Stimulated activated CD8-positive, alpha-beta memory T cell treated with anti-CD3 and anti-CD28 coated beads, Interleukin-2, amount 100 ng/mL, for 48 hours (primary cell): ENCODE measurements at places on chromosomes 2 and 18.

DNA sequence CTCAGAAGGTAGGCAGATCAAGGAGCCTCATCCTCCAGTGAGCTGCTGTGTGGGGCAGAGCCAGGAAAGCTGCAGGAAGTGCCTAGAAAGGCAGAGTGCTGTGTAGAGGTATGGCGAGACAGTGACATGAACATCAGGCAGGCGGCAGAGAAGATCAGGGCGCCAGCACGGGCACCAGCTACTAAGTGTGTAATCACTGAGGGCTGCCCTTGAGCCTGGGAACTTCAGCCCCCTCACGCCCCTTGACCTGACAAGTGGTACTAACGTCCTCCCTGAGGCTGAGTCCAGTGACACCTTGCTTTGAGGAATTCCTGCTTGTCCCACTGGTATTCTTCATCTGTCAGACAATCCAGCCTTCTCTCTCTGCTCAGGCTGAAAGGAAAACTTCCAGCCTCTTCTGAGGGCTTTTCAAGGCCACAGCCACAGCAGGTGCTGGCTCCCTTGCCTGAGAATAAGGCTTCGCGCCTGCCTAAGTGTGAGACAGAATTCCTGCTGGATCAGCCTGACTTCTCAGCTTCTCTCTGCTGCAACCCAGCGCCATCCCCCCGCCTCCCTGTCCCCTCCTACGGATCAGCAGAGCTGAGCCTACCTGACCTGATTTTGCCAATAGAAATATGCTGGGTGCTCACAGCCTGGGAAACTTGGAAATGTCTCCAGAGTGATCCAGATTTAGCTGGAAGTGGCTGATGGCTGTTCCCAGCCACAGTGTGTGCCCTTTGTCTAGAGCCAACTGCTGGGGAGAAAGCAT is 148.0 kb downstream of the SMAD7 start:
- no peak for DNase-seq

DNA sequence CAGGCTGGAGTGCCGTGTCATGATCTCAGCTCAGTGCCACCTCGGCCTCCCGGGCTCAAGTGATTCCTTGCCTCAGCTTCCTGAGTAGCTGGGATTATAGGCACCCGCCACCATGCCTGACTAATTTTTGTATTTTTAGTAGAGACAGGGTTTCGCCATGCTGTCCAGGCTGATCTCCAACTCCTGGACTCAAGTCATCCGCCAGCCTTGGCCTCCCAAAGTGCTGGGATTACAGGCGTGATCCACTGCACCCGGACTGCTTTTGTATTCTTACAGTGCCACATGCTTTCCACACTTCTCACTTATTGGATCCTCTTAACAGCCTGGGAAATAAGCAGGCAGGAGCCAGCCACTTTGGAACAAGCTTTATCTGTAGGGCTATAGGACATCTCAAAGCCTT is 25.3 kb upstream of the BCL2L11 start:
- DNase-seq: no peak

DNA sequence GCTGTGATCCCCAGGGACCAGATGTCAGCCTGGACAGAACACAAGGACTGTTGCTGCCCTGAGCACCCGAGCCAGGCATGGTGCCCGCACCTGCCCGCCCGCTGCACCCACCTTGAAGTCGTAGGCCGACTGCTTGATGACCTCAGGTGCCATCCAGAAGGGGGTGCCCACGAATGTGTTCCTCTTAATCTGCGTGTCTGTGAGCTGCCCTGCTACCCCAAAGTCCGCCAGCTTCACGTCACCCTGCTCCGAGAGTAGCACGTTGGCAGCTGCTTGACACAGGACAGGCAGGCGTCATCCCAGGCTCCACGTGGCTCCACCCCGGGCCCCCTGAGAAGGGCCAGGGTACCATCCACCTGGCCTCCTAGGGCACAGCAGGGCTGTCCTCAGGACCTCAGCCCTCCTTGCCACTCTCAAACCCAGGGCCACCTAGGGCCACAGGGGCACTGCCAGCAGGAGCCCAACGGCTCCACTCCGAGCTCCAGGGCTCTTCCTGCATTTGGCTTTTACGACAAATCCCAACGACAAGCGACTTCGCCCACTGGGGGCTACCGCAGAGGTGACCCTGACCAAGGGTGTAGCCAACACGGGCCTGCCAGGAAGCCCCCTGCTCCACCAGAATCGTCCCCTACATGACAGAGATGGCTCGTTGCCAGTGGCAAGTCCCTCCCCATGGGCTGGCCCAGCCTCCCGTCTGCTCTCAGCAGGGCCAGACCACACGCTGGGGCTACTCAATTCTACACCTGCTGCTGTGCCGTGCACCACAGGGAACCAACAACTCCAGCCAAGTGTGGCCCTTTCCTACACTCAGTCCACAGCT is 9.0 kb downstream of the STK25 start:
- no peak for DNase-seq

GRCh38 chr2:158489366-158490112 is 32.8 kb downstream of the PKP4 start:
- DNase-seq: no peak

- DNase-seq: no peak
Measured at GRCh38 chr2:39608686-39609441, 56.9 kb upstream of the TMEM178A start.

DNA sequence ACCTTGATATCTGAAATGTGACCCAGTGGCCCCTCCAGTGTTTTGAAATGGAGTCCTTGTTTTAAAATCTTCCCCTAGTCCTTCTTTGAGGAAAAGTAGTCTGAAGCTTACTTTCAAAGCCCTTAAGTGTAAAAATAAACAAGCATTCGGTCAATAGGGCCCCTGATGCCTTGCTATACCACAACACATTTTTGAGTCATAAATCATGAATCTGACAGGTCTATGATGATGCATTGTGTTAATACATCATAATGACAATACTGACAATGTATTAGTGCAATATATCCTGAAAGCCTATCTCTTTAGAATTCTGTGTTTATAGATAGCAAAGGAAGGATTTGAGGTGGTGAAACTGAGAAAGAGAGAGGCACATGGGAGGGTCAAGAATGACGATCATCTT is 464.2 kb downstream of the MEIS1 start:
- DNase-seq: no peak

- DNase-seq: no peak
Measured at GRCh38 chr2:159549234-159549633, 67.1 kb downstream of the BAZ2B start.

- no peak for DNase-seq
Measured at GRCh38 chr2:57177176-57177575, 869.4 kb upstream of the VRK2 start.
